NCI-H1048 (cell line): ENCODE measurements at places on chromosomes 1 and 21.

DNA sequence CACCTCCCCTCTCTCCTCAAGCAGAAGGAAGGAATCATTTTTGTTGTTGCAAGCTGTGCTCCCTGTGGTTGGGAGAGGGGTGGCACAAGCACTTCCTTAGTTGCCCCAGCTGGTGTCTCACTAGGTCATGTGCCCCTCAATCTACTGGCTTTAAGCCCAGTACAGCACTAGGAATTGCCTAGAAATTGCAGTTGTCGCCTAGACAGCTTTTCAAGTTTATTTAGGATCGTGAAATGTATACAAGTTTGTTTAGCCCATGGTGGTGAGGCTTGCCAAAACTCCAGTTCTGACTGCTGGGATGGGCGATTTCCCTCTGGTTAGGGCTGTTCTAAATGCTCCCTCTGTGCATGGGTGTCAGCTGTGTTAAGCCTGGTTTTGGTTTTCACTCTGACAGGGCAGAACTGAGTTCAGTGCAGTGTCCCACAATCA, 126.8 kb upstream of the ZNF644 start:
- DNase-seq, result no peak

GRCh38 chr21:45176141-45176540, 101.8 kb downstream of the ADARB1 start:
- DNase-seq, result no peak

DNA sequence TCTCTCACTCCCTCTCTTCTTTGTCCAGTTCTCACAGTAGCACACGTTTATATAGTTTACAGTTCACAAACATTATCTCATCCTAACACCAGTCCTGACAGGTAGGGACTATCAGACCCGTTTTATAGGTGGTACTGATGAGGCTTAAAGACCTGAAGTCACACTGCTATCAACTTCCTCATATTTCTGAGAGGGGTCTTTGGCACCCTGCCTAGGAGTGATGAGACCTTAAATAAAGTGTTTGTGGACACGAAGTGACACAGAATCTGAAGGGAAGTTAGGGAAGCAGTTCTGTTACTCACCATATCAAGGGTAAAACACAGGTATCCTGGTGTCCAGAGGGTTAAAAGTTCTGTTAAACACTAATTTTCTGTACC, 590 bp upstream of the TACSTD2 start:
- DNase-seq, result no peak

DNA sequence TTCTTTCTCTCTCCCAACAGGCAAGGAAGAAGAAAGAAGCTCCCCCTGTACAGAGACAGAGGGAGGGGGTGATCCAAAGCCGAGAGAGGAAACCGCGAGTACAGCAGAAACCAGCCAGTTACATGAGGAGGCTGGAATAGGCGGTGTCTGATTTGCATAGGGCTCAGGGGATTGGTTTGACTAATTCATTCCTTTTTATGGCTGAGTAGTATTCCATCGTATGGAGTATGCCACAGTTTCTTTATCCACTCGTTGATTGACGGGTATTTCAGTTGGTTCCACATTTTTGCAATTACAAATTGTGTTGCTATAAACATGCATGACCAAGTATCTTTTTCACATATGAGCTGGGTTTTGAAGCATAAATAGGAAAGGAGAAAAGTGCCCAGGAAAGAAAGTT, 3.4 kb upstream of the GPX7 start:
- DNase-seq, result no peak

GRCh38 chr1:90391126-90391525, 326.0 kb downstream of the BARHL2 start:
- DNase-seq, result no peak
